ENCODE measurements at places on chromosomes 7 and 10. TPM values are rescaled to one million over a fixed set of nuclear protein-coding genes. Genes with fewer than 3 reads are reported as not detected.

DNA sequence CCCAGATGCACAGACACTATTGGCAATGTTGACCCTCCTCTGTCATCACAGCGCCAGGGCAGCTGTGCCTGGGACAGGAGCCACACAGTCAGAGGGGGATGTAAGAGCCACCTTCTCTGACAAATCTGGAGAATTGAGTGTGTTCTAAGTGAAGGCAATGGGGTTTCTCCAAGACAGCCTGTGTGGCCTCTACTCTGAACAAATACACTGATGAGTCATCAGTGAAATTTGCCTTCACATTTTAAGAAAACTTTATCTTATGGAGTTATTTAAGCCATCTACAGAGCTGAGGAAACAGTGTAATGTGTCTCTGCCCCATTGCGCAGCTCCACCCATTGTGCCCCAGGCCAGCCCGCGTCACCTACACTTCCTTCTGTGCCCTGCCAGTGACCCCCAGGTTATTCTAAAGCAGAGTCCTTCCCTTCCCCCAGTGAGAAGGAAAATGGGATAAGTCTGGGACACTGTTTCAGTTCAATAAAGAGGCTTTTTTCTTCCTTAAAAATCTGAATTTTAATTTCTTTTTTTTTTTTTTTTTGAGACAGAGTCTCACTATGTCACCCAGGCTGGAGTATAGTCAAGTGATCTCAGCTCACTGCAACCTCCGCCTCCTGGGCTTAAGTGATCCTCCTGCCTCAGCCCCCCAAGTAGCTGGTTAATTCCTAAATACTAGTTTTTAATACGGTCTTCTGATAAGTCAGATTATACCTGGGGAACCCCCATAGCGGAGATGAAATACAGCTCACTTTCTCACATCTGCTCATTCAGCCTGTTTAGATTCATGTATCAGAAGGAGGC, 21.8 kb downstream of the AKR1E2 start:
- H3K27me3 ChIP-seq: no peaks in the 10 kb centered on the region
- no peak overlapping the region for H3K4me3 ChIP-seq
- H3K36me3 ChIP-seq: peaks cover 6% of the 10 kb centered on the region
- DNase-seq: no peak
- H3K27ac ChIP-seq: peak overlapping the region; percentile 80
- peaks cover 11% of the 10 kb centered on the region for H3K4me1 ChIP-seq

DNA sequence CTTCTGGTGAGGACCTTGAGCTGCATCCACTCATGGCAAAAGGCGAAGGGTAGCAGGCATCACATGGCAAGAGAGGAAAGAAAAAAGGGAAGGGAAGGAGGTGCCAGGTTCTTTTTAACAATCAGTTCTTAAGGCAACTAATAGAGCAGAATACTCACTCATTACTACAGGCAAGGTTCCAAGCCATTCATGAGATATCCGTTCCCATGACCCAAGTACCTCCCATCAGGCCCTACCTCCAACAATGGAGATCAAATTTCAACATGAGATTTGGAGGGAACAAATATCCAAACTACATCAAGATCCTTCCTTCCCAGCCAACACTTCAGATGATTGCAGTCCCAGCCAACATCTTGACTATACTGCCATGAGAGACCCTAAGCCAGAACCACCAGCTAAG, 38.9 kb upstream of the YAE1 start:
- H3K36me3 ChIP-seq: no peaks in the 10 kb centered on the region
- H3K27ac ChIP-seq: no peak overlapping the region
- no peak overlapping the region for H3K4me3 ChIP-seq
- no peaks in the 10 kb centered on the region for H3K4me1 ChIP-seq

DNA sequence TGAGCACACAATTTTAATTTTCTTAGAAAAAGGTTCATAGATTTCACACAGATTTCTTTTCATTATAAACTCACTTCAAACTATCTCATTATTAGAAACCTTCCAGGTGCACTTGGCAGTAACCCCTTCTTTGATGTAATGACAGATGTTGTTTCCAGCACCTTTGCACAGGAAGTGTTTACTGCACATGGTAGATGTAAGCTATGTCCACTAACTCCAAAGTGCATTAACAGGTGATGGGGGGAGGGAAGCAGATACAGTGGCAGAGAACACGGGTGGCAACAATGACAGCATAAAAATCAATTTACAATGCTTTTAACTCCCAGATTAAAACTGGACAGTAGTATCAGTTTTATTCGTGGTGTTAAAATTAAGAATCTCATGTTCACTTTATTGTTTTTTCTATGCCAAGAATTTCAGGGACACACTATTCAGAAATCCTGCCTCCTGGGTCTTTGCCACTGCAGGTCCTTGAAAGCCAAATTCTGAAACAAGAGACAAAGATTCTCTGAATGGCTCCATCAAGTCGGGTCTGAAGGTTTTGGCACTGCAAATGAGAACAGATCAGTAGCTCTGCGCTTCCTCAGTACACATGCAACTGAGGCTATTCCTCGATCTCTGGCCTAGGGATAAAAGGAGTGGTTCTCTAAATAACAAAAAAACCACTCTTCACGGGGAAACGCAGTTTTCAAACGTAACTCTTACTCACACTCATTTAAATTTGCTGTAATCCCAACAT, 187.7 kb downstream of the JAZF1 start:
- no peaks in the 10 kb centered on the region for H3K27me3 ChIP-seq
- H3K27ac ChIP-seq: no peak overlapping the region
- H3K4me3 ChIP-seq: no peak overlapping the region
- DNase-seq: no peak
- H3K36me3 ChIP-seq: no peaks in the 10 kb centered on the region
- H3K4me1 ChIP-seq: no peaks in the 10 kb centered on the region

DNA sequence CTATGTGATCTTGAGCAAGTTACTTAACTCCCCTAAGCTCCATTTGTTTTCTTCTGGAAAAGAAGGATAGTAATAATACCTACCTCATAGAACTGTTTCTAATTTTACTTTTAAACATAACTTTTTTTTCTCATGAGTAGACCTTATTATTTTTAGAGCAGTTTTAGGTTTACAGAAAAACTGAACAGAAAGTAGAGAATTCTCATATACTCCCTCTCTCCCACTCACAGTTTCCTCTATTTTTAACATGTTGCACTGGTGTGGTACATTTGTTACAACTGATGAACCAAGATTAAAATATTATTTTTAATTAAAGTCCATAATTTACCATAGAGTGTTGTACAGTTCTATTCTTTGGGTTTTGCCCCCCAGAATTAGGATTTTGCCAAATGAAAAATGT, 221.3 kb upstream of the CSTF2T start:
- H3K27me3 ChIP-seq: no peaks in the 10 kb centered on the region
- H3K27ac ChIP-seq: no peak overlapping the region
- DNase-seq: no peak
- no peaks in the 10 kb centered on the region for H3K4me1 ChIP-seq
- no peak overlapping the region for H3K4me3 ChIP-seq
- no peaks in the 10 kb centered on the region for H3K36me3 ChIP-seq

- H3K4me1 ChIP-seq: no peaks in the 10 kb centered on the region
- H3K4me3 ChIP-seq: no peak overlapping the region
- H3K27ac ChIP-seq: no peak overlapping the region
- no peak for DNase-seq
- H3K27me3 ChIP-seq: no peaks in the 10 kb centered on the region
- no peaks in the 10 kb centered on the region for H3K36me3 ChIP-seq
Observed at GRCh38 chr10:80253266-80253962, 36.0 kb downstream of the MAT1A start.

GRCh38 chr10:128557149-128557710, 431.0 kb upstream of the MKI67 start:
- H3K27me3 ChIP-seq: no peaks in the 10 kb centered on the region
- H3K27ac ChIP-seq: no peak overlapping the region

Gene PNLIP
- total RNA-seq: not detected

GRCh38 chr7:101173752-101174244, 6.3 kb downstream of the NAT16 start:
- H3K36me3 ChIP-seq: no peaks in the 10 kb centered on the region
- no peak for DNase-seq
- no peak overlapping the region for H3K27ac ChIP-seq
- peaks cover 26% of the 10 kb centered on the region for H3K4me1 ChIP-seq
- H3K27me3 ChIP-seq: peaks cover 10% of the 10 kb centered on the region

Gene SLC18A3
- not detected for total RNA-seq

GRCh38 chr10:72858067-72858466, 35.5 kb upstream of the OIT3 start:
- peaks cover 10% of the 10 kb centered on the region for H3K4me1 ChIP-seq
- H3K27me3 ChIP-seq: no peaks in the 10 kb centered on the region
- H3K27ac ChIP-seq: no peak overlapping the region
- no peaks in the 10 kb centered on the region for H3K36me3 ChIP-seq
- DNase-seq: no peak

DNA sequence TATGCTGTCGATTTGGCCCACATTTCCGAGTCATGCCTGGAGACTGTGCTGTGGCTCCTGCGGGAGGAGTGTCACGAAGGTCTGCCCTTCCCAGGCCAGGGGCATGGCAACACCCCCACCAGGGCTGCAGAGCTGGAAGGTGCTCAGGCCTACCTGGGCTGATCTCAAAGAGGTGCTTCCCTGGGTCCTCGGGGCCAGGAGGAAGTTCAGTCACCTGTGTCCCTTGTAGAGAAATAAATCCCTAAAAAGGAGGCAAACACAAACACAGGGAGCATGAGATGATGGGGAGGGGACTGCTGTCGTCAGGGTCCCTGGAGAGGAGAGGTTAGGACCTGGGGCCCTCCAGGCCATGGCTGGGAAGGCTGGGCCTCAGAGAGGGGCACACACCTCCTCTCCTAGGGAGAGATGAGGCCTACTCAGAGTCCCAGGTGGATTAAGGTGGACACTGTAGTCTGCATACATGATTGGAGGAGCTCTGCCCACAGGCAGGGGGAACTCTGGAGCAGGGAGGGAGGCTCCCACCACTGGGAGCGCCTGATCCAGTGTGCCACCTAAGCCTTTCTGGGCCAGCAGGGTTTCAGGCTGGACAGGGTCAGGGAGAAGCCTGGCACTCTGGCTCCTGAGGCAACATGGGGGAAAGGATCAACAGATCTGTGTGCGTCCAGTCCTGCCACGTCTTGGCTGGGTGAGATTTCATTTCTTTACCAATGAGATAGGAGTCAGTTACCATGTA, 49.4 kb downstream of the ARHGAP22 start:
- no peak overlapping the region for H3K27ac ChIP-seq
- H3K36me3 ChIP-seq: no peaks in the 10 kb centered on the region
- no peaks in the 10 kb centered on the region for H3K27me3 ChIP-seq
- no peaks in the 10 kb centered on the region for H3K4me1 ChIP-seq

- no peaks in the 10 kb centered on the region for H3K36me3 ChIP-seq
- no peak for DNase-seq
Observed at GRCh38 chr7:82126576-82126975, 317.0 kb downstream of the CACNA2D1 start.

GRCh38 chr10:6518791-6519429, 61.2 kb downstream of the PRKCQ start:
- no peak overlapping the region for H3K27ac ChIP-seq
- H3K4me3 ChIP-seq: no peak overlapping the region
- H3K4me1 ChIP-seq: no peaks in the 10 kb centered on the region
- no peak for DNase-seq
- no peaks in the 10 kb centered on the region for H3K27me3 ChIP-seq

All from Caco-2 (cell line).